DND-41 (cell line): ENCODE measurements at places on chromosomes 6 and 20.

DNA sequence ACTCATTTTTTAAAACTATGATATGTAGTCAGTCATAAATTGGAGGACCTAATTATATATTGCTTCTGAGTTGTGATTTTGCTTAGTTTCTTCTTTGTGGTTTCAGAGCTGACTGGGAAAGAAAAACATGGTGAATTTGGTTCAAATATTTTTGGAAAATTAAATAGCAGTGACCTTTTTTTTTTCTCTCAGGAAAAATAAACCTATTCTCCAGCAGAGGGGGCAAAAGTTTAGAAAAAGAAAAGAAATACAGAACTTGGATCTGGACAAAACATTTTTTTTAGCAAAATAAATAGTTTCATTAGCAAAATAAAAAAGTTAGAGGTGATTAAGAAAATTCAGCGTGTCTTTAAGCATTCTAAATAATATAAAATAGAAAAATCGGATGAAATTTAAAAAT lies 10.2 kb downstream of the COL10A1 start:
- DNase-seq, result no peak

- DNase-seq, result no peak
Observed at GRCh38 chr6:125300992-125301434, 754 bp downstream of the HDDC2 start.

- DNase-seq, result no peak
Observed at GRCh38 chr6:159716247-159717096, 10.8 kb upstream of the WTAP start.

DNA sequence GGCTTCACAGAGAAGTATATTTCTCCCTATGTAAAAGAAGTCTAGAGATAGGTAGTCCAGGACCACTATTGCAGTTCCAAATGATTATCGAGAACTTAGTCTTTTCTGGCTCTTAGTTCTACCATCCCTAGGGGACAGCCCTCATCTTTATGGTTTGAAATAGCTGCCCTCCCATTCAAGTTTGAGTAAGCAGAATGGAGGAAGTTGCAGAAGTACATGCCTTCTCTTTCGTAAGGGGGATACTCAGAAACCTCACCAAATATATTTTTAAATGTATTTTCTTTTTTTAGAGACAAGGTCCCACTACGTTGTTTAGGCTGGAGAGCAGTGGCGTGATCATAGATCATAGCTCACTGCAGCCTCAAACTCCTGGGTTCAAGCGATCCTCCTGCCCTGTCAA lies 236.8 kb upstream of the RREB1 start:
- DNase-seq, result no peak

DNA sequence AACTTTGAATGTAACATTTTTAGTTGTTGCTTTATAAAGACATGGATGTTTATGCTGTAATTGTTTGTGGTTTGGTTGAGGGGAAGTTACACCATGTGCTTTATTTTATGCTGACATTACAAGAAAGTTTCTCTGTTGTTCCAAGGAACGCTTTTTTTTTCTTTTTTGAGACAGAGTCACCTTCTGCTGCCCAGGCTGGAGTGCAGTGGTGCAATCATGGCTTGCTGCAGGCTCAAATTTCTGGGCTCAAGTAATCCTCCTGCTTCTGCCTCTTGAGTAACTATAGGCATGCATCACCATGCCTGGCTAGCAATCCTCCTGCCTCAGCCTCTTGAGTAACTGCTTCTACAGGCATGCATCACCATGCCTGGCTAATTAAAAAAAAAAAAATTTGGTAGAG lies 21.0 kb upstream of the IFNGR1 start:
- no peak for DNase-seq

GRCh38 chr6:3428700-3429099 lies 28.1 kb downstream of the SLC22A23 start:
- DNase-seq, result no peak

- no peak for DNase-seq
Observed at GRCh38 chr6:163707387-163708355, 293.2 kb downstream of the QKI start.

DNA sequence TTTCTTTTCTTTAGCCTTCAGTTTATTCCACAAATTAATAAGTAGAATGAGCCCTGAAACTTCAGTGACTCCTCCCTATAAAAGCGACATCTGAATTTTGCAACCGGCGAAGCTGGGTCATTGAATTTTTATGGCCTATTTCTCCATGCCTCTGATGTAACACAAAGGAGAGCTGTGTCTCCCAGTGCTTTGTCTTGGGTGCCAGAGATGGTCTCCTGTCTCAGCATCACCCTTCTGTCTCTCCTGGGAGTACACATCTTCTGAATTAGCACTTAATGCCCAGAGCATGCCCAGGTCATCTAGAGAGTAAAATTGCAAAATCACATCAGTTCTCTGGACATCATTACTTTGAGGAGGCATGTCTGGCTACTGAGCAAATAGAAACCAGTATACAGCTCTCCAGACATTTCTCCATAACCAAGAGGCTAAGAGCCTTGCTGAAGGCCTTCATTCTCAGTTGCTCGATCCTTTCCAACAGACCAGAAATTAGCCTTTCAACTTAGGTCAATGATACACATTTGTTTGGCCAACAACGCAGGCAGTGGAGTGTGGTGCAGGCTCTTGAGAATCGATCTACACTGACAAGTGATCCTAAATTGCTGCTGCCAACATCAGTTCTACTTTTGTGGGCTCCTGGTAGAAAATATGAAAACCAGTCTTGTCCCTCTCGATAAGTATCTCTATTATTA lies 176.0 kb upstream of the FOXQ1 start:
- no peak for DNase-seq

- no peak for DNase-seq
Observed at GRCh38 chr20:51140671-51141070, 117.8 kb upstream of the KCNG1 start.

DNA sequence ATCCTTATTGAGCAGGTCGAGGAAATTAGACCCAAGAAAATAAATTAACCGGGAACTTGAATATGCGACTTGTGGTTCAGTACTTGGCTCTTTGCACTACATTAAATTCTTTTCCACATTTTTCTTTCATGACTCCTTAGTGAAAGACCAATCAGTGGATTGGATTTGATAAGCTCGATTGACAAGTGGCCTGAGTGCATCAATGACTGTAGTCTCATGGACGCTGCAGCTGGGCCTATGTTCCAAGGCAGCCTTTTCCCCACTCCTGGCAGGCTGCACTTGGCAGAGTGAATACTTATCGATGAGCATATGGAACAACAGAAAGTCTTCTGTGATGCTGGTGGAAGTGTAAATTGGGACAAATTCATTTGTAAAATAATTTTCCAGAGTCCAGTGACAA lies 210.8 kb upstream of the EXOC2 start:
- DNase-seq, result no peak

GRCh38 chr6:23454080-23454976 lies 671.7 kb upstream of the NRSN1 start:
- DNase-seq, result no peak
